Breast epithelium (tissue), 4 donors: ENCODE measurements at places on chromosomes 12 and 14.
A peak's percentile ranks its signal among the peaks of the same experiment; 100 is the strongest.

GRCh38 chr14:97120611-97121031 is 323.4 kb downstream of the VRK1 start:
- peaks cover 27% of the 10 kb centered on the region for H3K27me3 ChIP-seq
- no peaks in the 10 kb centered on the region for H3K36me3 ChIP-seq

DNA sequence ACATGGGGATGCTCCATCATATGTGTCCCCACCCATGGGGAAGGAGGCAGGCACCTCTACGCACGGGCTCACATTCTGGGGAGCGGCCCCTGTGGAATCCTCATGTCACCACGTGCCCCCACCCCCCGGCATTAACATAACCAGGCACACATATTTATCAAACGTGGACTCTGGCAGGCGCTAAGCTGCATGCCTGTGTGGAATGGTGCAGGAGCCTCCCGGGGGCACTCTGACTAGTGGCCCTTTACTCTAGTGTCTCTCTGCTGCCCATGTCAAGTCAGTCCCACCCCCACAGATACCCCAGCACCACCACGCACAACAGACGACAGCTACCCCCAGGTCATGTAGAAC is 66.1 kb downstream of the CCDC88C start:
- H3K27ac ChIP-seq = no peak overlapping the region
- H3K4me3 ChIP-seq = no peak overlapping the region
- peaks cover 5% of the 10 kb centered on the region for H3K4me1 ChIP-seq

DNA sequence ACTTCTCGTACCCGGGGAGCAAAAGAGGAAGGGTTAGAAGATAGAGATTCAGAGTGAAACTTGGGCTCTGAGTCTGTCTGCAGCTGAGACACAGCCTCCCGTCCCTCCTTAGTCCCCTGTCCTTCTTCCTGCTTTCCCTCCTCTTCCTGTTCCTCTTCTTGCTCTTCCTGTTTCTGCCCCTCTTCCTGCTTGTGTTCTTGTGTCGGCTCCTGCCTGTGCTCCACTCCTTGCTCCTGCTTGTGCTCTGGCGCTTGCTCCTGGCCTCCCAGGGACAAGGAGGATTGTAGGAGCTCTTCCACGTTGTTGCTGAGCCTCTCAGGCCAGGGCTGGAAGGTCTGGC is 3.0 kb downstream of the ACRBP start:
- H3K27ac ChIP-seq = no peak overlapping the region
- no peaks in the 10 kb centered on the region for H3K4me1 ChIP-seq
- H3K27me3 ChIP-seq = no peaks in the 10 kb centered on the region
- H3K36me3 ChIP-seq = no peaks in the 10 kb centered on the region

DNA sequence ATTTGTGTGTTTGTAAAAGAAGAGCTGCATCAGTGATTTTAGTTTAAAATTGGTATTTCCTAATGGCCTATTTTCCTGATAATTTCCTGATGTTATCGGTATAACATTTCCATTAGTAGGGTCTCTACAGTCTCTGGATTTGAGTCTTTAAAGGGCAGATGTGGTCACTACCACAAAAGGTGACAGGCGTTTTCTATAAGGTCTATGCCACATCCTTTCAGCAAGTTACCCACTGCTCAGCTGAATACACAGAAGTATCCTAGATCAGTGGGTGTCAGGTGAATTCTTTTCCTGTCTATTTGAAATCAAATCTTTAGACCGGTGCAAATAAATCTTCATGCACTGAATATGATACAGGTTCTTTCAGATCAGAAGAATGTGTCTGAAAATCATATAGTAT is 90.2 kb downstream of the LIN7A start:
- H3K27me3 ChIP-seq = no peaks in the 10 kb centered on the region
- no peak for DNase-seq

- no peaks in the 10 kb centered on the region for H3K36me3 ChIP-seq
- no peaks in the 10 kb centered on the region for H3K27me3 ChIP-seq
- no peak for DNase-seq
- no peak overlapping the region for H3K4me3 ChIP-seq
- H3K4me1 ChIP-seq = no peaks in the 10 kb centered on the region
Observed at GRCh38 chr14:25431211-25432076, 381.5 kb upstream of the STXBP6 start.

DNA sequence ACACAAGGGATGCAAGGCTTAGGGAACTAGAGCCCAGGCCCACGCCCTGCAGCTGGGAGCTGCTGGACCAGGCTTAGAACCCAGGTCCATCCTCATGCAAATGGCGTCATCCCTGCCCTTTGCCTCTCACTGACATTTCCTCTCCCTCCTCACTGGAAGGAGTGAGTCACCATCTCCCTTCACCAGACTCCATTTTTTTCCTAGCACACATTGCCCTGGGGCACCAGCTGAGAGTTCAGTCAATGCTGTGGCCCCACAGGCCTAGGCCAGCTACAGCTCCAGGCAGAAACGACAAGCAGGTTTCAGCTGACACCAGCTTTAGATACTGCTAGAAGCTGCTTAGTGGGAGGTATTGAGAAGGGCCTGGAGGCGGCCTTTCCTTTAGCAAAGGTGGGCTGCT is 98.9 kb downstream of the RIMBP2 start:
- H3K27me3 ChIP-seq = no peaks in the 10 kb centered on the region
- DNase-seq = no peak
- H3K36me3 ChIP-seq = no peaks in the 10 kb centered on the region
- H3K4me3 ChIP-seq = no peak overlapping the region

- H3K4me1 ChIP-seq = no peaks in the 10 kb centered on the region
- DNase-seq = no peak
- H3K36me3 ChIP-seq = no peaks in the 10 kb centered on the region
- H3K27me3 ChIP-seq = no peaks in the 10 kb centered on the region
Observed at GRCh38 chr14:60594062-60594461, 55.2 kb downstream of the SIX1 start.

GRCh38 chr12:1634590-1635191 is 5.7 kb downstream of the WNT5B start:
- peak; percentile 47 for DNase-seq
- H3K36me3 ChIP-seq = no peaks in the 10 kb centered on the region
- peaks cover 1% of the 10 kb centered on the region for H3K4me1 ChIP-seq
- H3K27me3 ChIP-seq = no peaks in the 10 kb centered on the region

- DNase-seq = no peak
- H3K36me3 ChIP-seq = no peaks in the 10 kb centered on the region
- H3K27ac ChIP-seq = no peak overlapping the region
Observed at GRCh38 chr14:49882826-49883694, 9.8 kb upstream of the ARF6 start.

GRCh38 chr12:93079271-93079670 is 150.2 kb upstream of the EEA1 start:
- H3K27ac ChIP-seq = no peak overlapping the region
- H3K27me3 ChIP-seq = no peaks in the 10 kb centered on the region
- no peak for DNase-seq
- H3K36me3 ChIP-seq = no peaks in the 10 kb centered on the region
- H3K4me1 ChIP-seq = no peaks in the 10 kb centered on the region

- no peaks in the 10 kb centered on the region for H3K27me3 ChIP-seq
- DNase-seq = no peak
- no peaks in the 10 kb centered on the region for H3K4me1 ChIP-seq
- H3K4me3 ChIP-seq = no peak overlapping the region
- no peak overlapping the region for H3K27ac ChIP-seq
Observed at GRCh38 chr12:55057481-55057880, 37.7 kb downstream of the NEUROD4 start.
